ENCODE measurements at places on chromosomes 16 and 17.
A peak's percentile ranks its signal among the peaks of the same experiment; 100 is the strongest.

DNA sequence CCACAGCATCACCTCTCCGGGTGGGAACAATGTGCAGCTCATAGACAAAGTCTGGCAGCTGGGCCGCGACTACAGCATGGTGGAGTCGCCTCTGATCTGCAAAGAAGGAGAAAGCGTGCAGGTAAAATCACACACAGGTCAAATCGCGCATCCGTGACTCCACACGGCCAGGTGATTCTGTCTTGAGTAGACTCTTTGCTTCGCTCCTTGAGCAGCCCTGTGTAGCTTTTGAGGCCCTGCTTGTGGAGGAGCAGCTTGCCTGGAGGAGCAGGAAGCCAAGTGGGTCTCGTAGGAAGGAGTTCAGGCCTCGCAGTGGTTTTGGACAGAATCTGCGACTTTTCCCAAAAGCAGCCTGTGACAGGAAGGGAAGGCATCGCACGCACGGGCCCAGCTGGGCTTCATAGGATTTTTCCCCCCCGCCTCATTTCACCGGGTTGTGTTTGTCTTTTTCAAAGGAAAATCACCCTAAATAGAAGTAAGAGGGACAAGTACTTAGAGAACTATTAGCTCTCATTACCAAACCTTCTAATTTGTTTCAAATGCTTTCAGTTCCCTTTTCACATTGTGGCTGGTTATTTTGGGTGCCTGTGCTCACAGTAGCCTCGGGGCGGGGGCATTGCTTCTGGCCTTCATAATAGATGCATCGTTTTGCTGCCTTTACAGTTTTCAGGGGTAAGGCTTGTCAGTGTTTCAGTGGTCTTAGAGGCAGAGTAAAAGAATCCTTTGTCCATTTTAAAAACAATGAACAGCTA is 71.5 kb downstream of the SEC14L1 start:
- DNase-seq: no peak

DNA sequence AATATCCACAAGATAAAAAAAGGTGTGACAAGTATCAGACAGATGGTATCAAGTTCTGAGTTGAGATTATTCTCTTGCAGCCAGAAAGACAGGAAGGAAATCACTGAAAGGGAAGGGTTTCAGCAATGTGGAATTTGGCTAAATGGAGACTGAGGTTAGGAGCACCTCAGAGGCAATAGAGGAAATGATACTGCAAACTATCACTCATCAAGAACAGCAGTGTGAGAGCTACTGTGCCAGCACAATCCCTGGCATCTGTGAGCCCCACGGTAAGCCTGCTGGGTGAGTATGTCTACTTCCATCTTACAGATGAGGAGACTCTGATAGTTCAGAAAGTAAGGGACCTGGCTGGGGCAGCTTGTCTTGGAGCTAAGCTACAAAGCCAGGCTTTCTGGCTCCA is 162.0 kb downstream of the SALL1 start:
- no peak for DNase-seq

DNA sequence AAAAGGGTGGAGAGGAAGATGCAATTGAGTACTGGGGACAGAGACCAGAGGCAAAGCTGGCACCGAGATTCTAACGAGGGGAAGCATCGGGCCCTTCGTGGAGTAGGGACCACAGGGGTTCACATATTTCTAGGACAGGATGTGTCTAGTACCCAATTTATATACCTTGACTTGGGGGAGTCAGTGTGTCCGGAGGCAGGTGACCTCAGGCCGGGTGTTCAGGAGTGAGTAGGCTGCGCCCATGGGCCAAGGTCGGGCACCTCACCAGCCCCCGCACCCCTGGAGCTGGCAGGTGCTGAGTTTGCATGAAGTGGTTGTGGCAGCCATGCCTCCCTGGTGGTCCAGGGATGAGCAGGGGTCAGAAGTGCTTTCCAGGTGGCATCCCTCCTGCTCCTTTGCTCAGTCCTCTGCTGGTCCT is 8.6 kb upstream of the NXPH3 start:
- DNase-seq: no peak

DNA sequence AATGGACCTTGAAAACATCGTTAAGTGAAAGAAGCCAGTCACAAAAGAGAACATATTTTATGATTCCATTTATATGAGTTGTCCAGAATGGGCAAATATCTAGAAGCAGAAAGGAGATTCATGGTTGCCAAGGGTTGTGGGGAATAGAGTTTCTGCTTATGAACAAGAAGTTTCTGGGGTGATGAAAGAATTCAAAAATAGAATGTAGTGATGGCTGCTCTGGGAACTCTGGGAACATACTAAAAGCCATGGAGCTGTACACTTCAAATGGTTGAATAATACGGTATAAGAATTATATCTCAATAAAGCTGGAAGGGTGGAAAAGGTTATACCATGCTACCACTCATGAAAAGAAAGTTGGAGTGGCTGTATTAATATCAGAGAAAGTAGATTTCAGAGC is 18.5 kb downstream of the AKTIP start:
- no peak for DNase-seq

DNA sequence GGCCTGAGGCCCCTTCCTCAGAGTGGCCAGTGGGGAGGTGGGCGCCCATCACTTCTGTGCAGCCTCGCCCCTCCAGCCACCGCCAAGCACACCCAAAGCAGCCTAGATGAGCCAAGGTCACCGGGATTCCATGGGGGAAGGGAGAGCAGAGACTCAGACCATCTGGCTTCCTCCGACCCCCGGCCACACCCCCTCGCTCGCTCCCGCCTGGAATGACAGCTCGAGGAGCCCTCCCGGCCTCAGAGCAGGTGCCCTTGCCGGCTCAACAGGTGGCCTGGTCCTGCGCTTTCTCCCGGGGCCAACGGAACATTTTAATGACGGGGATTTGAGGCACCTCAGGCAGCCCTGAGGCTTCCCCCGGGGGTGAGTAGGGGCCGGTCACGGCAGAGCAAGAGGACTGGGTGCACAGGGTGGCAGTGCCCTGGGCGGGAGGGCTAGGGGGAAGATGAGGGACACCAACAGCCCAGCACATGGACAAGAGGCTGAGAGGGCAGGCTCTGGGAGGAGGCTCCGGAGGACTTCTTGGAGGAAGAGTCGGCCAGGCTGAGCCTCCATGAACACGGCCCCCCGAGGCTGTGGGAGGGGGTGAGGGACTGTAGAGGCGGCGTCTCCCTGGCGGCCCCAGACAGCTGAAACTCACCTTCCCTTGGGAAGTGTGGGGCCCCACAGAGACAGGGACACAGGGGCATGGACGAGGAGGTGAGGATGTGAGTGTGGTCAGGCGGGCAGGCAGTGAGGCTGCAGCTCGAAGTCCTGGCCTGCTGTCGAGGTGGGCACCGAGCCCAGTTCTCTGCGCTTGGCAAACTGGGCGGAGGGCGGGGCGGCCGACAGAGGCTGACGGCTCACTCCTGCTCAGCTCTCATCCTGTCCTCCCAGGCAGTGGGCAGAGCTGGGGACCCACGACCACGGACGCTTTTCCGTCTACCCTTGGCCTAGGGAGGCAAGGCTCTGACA is 12.5 kb upstream of the C1QTNF8 start:
- no peak for DNase-seq

DNA sequence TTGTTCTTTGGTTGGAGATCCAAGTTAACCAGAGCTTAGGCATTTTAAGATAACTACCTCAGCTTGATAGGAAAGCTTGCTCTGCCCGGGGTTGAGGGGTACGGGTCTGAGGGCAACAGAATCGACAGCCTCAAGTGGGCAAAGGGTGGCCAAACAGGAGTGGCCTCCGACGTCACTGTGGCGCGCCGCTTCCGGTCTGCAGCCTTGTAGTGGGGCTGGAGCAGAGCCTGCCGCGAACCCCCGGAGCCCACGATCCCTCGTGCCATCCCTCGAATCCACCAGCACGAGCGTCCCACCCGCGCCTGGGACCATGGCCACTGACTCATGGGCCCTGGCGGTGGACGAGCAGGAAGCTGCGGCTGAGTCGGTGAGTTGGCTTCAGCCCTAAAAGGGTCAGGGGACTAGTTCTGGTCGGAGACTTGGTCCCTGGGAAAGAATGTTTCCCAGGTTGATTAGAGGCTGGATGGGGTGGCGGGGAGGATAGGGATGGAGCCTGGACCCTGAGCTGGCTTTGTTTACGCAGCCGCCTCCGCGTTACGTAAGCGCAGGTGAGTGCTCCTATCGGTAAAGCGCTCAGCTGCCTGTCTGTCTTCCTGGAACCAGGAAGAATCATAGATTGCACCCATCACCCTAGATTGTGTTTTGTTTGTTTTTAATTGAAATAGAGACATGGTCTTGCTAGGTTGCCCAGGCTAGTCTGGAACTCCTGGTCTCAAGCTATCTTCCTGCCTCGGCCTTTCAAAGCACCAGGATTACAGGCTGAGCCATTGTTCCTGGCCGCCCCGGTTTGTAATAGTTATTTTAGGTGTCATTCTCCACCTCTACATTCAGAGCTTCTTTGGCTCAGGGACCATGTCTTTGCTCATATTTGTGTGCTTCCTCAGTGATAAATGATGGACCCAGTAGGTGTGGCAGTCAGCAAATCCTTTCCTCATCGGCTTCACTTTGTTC is at the start of gene DDX19B:
Gene DDX19B, plus strand, starts transcription at position 199 of the 951 bp plus-strand sequence. Its CDS starts 112 bp downstream, at position 311.
- peak; percentile 17 for DNase-seq

DNA sequence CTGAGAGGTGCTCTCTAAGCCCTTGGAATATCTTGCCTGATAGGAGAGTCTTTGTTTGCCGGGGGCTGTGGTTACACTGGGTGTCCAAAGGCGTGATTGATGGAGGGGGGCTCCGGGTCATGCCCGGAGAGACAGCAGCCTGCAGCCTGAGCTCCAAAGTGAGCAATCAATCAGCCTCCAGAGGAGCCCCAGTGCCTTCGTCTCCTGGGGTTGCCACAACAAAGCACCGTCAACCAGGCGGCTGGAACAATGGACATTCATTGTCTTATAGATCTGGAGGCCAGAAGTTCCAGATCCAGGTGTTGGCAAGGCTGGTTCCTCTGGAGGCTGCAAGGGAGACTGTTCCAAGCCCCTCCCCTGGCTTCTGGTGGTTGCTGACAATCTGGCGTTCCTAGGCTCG is 24.0 kb upstream of the GINS2 start:
- DNase-seq: no peak
